Activated CD4-positive, alpha-beta T cell treated with anti-CD3 and anti-CD28 coated beads, Interleukin-2, amount 50 U/mL, for 48 hours (primary cell): ENCODE measurements at places on chromosomes 6 and 20.

DNA sequence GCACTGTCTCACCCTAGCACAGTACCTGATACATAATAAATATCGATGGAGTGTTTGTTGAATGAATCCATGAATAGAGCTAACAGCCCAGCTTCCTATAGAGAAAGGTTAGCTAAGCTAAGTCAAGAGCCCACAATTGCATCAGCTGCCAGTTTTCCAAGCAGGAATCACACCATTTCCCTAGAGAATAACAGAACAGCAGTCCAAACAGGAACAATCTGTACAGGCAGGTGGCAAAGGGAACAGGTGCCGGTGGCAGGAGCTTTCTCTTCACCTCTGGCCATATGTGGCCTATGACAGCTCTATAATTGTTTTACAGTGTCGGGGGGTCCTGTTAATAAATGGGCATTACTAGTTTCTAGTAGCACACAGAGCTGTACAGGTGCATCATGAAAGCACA, 38.8 kb downstream of the ISM1 start:
- DNase-seq: no peak

DNA sequence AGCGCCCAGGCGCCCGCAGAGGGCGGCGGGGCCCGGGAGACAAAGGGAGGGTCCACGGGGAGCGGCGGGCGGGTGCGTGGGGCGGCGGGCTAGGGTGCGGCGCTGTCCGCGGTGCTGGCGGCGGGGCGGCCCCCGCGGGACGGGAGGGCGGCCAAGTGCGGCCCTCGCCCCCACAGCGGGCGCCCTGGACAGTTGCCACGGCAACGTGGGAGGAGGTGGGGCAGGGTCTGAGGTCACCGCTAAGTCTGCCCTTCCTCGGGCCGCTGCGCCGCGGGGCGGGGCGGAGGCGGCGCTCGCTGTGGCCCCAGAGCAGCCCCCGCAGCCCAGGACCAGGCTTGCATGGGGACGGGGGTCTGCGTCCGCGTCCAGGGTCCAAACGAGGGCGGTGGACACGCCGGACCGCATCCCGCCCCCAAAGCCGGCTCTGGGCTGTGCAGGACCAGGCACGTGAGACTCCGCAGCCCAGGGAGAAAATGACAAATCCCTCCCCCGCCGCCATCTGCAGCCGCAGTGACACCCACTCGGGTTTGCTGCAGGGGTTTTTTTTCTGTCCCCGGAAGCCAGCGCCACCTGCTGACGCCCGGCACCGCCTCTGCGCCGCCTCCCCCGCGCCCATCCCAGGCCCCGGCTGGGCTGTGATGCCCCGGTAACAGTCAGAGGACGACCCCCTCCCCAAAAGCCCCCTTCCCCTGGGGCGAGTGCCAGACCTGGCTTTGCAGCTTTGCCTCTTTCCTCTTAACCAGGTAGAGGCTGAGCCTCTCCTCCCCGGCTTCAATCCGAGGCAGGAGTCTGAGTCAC, 36.8 kb downstream of the YTHDF1 start:
- DNase-seq: peak; percentile 77

DNA sequence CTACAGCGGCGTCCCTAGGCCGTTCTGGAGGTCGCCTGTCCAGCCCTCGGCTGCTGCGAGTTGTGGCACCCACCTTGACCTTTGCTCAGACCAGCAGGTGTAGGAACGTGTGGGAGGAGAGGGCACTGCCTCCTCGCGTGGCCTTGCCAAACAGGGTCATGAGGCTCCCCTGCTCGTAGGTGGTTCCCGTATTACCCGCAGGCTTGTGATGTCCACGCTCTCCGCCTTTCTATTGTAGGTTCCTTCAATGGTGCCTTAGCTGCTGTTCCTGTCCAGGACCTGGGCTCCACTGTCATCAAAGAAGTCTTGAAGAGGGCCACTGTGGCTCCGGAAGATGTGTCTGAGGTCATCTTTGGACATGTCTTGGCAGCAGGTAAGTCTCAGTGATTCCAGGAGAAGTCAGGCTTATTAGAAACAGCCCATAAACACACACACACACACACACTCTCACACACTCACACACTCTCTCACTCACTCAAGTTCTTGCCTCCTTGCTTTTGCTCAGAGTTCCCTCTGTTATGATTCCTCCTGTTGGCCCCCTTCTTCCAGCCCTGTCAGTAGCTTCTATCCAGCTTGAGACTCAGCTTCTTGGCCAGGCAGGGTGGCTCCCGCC, 942 bp downstream of the ACAT2 start:
- peak; percentile 15 for DNase-seq

DNA sequence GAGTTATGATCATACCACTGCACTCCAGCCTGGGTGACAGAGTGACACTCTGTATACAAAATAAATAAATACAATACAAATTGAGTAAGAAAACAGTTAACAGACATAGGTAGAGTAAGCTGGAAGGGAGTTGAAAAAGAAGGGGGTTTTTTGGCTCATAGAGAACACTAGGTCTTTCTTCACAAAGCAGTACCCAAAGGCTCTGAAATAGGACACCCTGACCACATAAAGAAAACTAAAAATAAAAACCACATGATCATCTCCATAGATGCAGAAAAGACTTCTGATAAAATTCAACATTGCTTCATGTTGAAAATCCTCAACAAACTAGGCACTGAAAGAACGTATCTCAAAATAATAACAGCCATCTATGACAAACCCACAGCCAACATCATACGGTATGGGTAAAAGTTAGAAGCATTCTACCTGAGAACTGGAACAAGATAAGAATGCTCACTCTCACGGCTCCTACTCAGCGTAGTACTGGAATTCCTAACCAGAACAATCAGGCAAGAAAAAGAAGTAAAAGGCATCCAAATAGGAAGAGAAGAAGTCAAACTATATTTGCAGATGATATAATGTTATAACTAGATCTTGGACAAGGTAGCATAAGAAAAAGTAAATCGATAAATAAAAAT, 48.6 kb downstream of the TOMM6 start:
- DNase-seq: no peak

DNA sequence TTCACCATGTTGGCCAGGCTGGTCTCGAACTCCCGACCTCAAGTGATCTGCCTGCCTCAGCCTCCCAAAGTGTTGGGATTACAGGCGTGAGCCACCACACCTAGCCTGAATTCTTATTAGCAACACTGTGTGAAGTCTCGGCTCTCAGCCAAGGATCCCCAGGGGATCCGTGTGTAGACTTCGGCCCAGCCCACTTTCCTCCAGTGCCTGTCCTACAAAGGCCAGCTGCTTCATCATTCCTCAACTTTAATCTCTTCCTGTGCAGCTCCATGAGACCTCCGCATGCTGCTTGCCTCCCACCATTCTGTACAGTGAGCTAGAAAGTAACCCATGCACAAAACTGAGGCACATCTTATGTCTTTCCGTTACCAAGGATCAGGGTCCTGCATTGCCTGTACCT, 71.8 kb downstream of the SAMD3 start:
- DNase-seq: no peak

GRCh38 chr20:47258745-47259695, 97.5 kb downstream of the ZMYND8 start:
- DNase-seq: no peak

GRCh38 chr6:109595998-109596397, 95.0 kb downstream of the AK9 start:
- peak; percentile 0 for DNase-seq

- no peak for DNase-seq
Observed at GRCh38 chr6:156699017-156699421, 78.2 kb upstream of the ARID1B start.

DNA sequence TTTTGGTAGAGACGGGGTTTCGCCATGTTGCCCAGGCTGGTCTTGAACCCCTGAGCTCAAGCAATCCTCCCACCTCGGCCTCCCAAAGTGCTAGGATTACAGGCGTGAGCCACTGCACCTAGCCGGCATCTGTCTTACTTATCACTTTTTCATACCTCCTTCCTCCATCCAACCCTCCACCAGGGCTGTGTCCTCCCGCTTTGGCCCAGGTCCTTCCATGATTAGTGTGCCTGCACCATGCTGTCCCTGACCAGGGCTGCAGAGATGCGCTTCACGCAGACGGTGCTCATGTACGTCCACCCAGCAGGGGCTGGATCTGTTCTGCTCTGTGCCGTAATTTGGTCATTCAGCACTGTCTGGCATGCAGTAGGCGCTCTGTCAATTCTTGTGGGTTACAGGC, 85.8 kb downstream of the SRC start:
- no peak for DNase-seq

DNA sequence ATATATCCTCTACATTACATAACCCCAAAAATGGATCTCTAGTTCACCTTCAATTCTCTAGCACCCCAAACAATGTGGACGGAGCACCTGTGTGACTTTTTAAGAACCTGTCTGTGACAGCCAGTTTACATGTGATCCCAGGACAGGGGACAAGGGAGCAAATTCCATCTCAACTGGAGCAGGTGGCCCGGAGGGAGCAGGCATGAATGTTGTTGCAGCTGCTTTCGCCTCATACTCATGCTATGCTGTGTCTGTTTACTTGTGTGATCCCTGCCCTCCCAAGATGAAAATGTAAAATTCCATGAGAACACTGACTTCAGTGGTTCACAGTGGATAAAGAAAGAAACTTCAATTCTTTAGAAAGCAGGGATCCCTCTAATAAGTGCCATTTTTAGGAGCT, 600.3 kb downstream of the CDH26 start:
- DNase-seq: no peak

DNA sequence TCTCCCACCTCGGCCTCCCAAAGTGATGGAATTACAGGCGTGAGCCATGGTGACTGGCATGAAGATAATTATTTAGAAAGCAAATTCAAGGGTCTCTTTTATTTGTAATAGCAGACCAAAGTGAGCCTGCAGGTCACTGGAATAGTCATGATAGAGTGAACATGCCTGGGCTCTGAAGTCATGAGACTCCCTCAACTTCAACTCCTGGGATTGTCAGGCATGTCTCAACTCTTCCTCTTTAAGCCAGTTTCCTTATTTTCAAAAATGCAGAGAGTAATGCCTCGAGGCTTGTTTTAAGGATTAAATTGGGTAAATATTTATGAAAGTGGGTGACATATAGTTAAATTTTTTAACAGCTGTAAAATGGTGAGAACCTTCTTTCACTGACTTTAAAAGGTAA, 22.7 kb upstream of the HECA start:
- no peak for DNase-seq

GRCh38 chr6:100892693-100893092, 11.6 kb upstream of the ASCC3 start:
- no peak for DNase-seq

DNA sequence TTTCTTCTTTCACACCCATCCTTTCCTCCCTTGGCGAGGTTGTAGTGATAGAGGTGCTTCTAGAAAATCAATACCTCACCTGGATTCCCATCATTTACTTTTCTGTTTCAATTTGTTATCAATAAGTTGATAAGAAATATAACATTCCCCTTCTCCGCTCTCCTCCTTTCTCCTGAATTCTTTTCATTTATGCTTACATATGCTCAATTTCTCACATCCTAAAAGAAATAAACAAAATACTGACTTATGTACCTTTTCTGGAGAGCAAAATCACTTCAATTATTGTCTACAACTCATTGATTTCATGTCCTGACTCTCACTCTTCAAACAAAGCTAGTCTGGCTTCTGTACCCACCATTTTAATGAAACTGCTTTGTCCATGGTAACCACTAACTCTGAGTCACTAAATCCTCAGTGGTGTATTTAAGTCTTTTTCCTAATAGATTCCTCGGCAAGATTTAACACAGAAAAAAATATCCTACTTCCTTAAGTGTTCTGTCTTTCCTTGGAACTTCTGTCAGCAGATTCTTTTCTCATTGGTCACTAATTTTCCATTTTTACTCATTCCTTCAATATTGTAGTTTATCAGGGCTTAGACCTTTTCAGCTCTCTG, 289.6 kb downstream of the RFPL4B start:
- DNase-seq: no peak
